Bronchial epithelial cell (primary cell): ENCODE measurements at places on chromosomes 5 and 9.
A peak's percentile ranks its signal among the peaks of the same experiment; 100 is the strongest.

DNA sequence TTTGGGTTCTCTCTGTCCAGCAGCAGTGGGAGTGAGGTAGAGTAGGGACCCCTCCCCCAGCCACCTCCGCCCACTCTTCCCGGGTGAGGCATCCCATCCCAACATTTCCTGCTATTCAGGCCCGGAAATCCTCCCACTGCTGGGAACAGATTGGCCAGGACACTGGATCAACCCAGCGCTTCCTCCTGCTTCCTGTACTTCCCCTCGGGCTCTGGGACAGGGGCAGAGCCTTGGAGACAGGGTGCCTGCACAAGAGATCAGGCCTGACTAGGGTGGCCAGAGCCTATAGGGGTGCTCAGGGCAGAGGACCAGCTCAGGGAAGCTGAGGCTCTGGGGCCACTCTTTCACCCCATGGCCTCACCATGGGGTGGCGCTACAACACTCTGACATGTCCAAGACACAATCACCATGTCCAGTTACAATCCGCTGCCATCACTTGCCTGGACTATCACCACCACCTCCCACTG, 14.5 kb downstream of the SH2D3C start:
- peak; percentile 7 for DNase-seq

DNA sequence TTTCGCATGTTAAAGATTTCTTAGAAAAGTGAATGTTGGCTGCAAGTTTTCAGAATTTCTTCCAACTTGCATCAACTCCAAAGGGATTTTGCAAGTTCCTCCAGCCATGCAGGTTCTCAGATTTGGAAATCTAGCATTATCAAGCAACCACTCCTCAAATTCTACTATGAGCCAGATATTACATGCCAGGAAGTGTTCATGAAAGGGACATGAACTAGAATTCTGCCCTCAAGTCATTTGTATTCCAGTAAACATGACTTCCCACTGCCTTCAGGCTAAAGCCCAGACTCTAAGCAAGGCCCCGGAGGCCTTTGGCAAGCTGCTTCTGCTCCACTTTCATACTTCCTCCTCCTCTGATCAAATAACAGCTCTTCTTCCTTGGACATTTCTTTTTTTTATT, 111.3 kb upstream of the PAPPA start:
- no peak for DNase-seq

DNA sequence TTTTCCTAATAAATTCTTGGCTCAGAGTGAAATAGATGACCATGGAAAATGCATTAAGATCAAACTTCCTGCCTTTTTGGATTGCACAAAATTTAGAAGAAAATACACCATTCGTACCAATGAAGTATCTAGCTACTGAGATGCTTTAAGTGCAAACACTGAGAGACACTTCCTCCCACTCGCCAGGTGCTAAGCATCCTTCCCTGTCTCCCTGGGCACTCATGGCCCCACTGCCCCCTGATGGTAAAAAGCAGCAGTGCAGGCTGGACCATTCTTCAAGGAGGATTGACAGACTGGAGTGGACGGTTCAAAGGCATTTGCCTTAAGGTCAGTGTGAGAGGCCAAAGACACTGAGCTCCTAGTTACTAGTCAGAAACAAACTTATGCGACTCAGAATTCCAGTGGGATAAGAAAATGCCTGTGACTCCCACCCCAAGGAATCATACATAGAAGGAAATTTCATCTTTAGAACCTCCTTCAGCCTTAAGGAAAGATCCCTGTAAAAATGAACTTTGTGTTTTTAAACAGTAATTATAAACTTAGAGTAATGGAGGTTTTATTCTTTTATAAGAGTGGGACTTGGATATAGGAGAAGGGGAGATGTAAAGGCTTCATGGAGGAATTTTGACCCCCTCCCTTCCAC, 86.0 kb upstream of the SLC30A5 start:
- DNase-seq, result peak; percentile 72

DNA sequence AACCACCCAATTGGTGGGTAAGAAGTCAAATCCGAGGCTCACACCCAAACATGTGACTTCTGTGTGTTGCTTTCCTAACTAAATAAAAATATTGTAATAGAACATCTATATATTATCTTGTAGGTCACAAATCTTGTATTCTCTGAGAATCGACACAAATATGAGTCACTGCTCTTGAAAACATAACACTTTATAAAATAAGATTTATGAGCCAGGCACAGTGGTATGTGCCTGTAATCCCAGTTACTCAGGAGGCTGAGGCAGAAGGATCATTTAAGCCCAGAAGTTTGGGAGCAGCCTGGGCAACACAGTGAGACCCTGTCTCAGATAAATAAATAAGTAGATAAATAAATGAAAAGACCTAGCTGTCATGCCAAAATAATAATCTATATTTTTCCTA, 624.1 kb downstream of the ANXA1 start:
- DNase-seq, result peak; percentile 31

DNA sequence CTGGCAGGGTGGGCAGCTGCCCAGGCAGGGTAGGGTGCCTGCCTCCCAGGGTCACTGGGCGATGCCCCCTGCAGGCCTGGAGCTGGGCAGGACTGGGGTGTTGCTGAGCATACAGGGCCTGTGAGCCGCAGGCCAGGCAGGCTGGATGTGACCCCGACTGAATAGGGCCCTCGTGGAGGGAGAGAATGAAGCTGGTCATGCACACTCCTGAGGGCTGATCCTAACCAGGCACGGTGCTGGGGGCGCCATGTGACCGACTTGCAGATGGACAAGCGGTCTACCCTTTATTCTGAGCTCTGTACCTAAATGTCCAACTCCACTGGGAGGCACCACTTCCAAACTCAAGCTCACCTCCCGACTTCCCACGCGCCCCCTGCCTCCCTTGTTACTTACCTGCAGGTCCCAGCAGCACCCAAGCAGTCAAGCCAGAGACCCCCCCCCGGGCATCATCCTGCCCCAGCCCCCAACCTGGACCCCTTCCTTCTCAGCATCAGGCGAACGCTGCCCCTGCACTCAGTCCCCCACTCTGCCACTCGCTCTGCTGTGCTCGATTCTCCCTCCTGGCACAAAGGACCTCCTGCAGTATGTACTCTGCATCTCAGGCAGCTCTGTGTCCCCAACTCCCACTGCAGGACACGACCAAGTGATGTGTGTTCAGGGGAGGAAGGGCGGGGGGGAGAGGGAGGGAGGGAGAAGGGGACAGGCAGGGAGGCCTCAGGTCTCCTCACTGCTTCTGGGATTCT, 76.8 kb upstream of the PHYKPL start:
- DNase-seq, result no peak

GRCh38 chr9:91307279-91307678, 54.4 kb downstream of the AUH start:
- DNase-seq, result no peak

GRCh38 chr5:153884612-153884957, 154.1 kb downstream of the FAM114A2 start:
- DNase-seq, result no peak

DNA sequence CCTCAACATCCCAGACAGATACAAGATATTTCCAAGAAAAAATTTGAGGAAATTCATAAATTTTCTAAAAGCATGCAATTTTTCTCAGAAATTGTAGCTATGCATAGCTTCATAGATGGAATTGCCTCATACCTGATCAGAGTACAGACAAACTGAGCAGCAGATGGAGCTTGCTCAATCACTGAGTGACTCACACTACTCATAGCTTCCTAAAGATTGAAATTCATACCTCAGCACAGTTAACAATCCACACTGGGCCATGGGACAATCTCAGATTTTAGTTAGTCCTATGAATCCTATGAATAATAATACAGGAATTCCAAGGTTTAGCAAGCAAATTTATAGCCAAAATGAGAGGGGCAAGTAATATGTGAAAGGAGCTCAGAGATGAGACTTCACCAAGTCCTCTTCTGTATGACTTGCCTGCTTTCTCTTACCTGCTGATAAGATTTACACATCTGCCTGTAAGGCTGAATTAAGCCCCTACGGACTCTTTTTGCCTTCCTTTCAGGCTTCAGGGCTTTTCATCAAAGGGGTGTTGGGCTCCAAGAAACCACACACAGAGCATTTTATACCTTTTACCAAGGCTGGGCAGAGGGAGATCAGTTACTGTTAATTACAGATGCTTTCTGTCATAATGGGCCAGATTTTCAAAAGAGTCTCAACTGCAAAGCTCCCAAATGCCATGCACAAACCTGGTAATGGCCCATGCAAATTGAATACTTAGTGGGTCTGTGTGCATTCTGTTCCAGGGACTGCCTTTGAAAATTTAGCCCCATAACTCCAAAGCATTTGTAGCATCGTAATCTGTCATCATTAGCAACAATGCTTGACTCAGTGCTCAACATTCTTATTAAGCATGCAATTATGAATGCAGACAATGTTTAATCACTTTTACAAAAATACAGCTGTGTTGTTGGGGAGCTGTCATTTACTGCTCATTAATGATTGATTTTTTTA, 439.3 kb downstream of the DTWD2 start:
- DNase-seq, result peak; percentile 79

DNA sequence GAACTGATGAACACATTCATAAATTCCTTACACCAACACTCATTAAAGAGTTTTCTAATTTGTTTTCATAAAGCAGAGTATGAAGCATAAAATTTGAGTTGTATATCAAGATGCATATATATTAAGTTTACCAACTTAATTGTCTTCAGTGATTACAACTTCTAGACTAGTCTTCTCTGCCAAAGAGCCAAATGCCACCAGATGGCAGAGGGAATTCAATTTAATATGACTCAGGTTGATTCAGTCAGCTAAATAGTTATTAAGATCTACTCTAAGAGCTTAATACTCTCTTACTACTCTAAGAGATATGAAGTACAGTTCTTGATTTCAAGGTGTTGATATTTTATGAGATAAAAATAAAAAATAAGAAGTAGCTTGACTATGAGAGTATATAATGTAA, 53.4 kb downstream of the CDH10 start:
- no peak for DNase-seq

DNA sequence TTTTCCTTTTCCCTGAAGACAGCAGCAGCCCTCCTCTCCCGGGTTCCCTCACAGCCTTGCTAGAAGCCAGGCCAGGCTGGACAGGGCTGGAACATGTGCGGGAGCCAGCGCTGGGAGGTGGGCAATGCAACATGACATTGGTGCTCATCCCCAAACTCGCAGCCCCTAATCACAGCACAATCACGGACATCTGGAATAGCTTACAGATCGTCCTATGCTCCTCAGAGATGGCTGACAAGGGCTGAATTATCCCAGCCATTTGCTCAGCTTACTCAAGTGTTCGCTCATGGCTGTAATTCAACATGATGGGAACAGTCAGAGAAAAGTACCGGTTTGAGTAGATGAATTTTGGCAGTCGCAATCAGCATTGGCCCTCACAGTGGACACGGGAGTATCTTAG, 49.8 kb downstream of the FSTL4 start:
- DNase-seq, result no peak

GRCh38 chr9:130874783-130875182, 21.8 kb downstream of the QRFP start:
- no peak for DNase-seq

DNA sequence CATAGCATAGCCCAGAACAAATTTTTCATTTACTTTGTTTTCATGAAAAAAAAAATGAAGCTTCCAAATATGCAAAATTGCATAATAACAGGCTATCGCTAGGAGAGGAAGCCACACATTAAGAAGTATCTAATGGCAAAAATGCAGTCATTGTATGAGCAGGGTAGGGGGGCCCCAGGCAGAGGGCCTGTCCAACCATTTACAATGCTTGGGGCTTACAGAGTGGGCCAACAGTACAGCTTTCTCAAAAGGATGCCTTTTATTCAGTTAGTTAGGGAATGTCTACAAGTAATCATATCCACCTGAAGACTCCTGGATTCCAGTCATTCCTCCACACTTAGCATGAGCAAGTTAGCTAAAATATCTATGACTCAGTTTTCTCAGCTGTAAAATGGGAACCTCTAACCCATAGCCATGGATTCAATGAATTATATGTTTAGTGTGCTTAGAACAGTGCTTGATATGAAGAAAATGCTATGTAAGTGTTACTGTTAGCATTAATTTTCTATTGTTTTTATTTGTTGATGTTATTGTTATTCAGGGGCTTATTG, 117.7 kb downstream of the GAS1 start:
- DNase-seq, result no peak

- no peak for DNase-seq
Measured at GRCh38 chr5:172606156-172606785, 34.8 kb upstream of the NEURL1B start.

- peak; percentile 24 for DNase-seq
Measured at GRCh38 chr9:31210978-31211570, 1173.4 kb upstream of the ACO1 start.

DNA sequence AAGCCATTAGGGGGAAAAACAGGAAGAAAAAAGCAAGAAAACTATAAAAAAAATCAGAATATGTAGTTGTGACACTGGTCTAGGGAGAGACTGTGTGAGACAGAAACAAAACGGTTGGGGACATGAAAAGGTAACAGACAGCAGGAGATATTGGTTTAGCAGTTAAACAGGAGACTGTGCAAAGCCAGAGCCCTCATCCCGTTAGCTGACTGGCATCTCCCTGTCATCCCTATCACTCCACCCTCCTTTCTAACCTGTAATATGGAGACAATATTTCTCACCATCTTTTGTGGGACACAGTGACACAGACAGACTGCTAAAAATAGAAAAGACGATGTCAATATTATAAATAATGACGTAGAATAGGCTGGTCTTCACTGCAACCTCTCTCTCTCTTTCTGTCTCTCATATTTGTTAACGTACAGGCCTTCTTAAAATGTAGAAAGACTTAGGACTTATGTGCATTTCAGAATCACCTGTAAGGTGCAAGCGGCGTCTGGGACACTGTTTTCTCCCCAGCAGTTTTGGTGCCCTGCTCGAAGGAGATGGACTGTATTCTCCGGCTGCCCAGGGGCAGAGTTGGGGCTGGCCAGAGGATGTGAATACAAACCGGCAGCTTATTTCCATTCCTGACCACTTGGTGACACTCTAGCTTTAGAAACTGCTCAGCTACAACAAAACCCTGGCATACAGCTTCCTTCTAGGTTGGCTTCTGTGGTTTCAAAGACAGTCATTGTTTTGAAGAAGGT, 190.6 kb downstream of the MAT2B start:
- peak; percentile 67 for DNase-seq

DNA sequence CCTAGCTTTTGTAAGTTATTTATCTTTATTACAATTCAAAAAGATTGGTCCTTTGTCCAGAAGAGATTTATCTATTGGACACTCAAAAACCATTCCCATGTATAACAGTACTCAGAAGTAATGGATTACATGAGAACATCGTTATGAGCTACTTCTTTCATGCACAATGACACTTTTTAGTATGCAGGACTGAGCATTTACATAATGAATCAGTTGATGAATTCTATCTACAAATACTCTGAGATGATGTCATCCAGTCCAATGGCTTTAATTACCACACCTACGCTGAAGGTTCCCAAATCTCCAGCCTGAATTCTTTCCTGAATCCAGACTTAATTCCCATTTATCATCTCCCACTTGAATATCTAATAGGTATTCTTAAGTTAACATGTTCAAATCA, 75.3 kb downstream of the PTBP3 start:
- peak; percentile 17 for DNase-seq

DNA sequence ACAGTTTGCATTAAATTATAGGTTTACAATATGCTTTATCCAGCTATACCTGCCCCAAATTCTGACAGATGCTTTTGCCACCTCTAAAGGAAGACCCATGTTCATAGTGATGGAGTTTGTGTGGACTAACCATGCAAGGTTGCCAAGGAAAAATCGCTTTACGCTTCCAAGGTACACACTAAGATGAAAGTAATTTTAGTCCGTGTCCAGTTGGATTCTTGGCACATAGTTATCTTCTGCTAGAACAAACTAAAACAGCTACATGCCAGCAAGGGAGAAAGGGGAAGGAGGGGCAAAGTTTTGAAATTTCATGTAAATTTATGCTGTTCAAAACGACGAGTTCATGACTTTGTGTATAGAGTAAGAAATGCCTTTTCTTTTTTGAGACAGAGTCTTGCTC, 41.0 kb downstream of the FXN start:
- no peak for DNase-seq

GRCh38 chr5:36669015-36669651, 62.7 kb downstream of the SLC1A3 start:
- no peak for DNase-seq
